Right lung (tissue), 10 donors: ENCODE measurements at places on chromosomes 2 and 18. TPM values are rescaled to one million over a fixed set of nuclear protein-coding genes. Genes with fewer than 3 reads are reported as not detected.
A peak's percentile ranks its signal among the peaks of the same experiment; 100 is the strongest.

IL36RN gene
- 0.15 TPM for polyA plus RNA-seq

DNA sequence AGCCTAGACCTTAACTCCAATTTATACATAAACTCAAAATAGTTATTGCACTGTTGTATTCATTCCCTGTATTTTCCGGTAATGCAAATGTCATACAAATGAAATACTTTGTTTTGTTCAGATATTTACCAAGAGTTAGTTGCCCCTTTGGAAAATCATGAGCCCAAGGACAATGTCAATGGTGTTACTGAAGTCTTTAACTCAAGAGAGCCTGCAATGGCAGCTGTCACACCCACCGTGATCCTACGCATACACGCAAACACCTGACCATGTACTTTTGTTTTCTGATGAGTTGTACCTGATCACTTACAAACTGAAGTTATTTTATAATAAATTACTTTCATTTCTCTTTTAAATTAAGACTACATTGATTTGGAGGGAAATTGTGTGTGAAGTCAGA lies 11.7 kb upstream of the WIPF1 start:
- DNase-seq, result no peak

- no peak for DNase-seq
These were observed 576.0 kb downstream of the ARHGAP15 start for GRCh38 chr2:143705108-143705707.

- no peak for DNase-seq
These were observed 156.4 kb upstream of the ITGA4 start for GRCh38 chr2:181300600-181301291.

- no peak for DNase-seq
These were observed 11.4 kb upstream of the RBBP8 start for GRCh38 chr18:22921772-22922171.

DNA sequence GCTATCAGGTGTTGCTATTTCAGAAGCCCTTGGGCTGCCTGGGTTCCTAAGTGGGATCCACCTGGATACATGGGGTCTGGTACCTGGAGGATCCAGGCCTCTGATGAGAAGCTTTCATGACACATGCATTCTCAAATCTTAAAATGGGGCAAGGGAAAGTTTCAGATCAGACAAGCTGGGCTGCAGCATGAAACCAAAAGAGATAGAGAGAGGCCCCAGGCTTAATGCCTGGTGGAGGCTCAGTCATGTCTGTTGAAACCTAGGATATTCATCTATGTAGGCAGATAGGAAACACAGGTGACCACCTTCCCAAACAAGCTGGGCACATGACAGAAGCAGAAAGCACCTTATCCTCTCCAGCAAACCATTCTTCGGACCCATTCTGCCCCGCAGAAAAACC lies 18.8 kb upstream of the PLB1 start:
- no peak for DNase-seq

DNA sequence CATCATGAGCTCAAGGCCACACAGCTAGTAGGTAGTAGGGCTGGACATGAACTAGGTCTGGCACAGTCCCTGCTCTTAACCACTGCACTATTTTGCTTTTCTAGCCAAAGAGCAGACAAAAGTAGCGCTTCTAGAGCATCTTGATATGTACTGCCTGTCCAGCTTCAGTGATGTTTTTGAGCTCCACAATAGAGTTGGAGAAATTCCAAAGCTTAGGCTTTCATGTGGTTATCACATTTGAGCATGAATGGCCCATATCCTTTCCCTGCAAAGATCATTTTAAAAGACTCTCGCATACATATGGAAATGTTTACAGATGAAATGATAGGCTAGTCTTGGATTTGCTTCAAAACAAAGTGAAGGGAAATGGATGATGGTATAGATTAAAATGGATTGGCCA lies 128.7 kb downstream of the MAP3K20 start:
- DNase-seq, result peak; percentile 32

ELOA2 gene
- not detected for polyA plus RNA-seq

PLEKHH2 gene
- polyA plus RNA-seq, result 142 TPM

- DNase-seq, result no peak
These were observed at the start of gene TNP1 for GRCh38 chr2:216859944-216860343. TSS of gene TNP1 (minus strand) at chr2:216860064. CDS start at chr2:216860034, 30 bp downstream.

GRCh38 chr2:204313256-204313655 lies 232.0 kb upstream of the PARD3B start:
- no peak for DNase-seq

DNA sequence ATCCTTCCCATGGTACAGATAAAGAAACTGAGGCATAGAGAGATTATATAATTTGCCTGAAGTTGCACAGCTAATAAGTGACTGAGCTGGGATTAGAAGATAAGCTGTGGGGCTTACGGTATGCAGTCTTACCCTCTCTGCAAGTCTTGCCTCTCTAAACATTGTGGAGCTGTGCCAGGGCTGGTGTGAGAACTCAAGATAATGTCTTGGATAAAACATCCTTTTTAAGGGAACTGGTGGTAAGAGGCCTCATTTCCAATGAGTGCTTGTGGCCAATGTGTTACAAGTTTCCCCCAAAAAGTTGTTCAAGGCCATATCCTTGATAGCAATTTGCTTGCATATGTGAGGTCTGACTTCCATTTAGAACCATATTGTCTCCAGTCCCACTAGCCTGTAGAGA lies 84.3 kb upstream of the ETAA1 start:
- no peak for DNase-seq
